ENCODE measurements at places on chromosomes 12 and 14.

DNA sequence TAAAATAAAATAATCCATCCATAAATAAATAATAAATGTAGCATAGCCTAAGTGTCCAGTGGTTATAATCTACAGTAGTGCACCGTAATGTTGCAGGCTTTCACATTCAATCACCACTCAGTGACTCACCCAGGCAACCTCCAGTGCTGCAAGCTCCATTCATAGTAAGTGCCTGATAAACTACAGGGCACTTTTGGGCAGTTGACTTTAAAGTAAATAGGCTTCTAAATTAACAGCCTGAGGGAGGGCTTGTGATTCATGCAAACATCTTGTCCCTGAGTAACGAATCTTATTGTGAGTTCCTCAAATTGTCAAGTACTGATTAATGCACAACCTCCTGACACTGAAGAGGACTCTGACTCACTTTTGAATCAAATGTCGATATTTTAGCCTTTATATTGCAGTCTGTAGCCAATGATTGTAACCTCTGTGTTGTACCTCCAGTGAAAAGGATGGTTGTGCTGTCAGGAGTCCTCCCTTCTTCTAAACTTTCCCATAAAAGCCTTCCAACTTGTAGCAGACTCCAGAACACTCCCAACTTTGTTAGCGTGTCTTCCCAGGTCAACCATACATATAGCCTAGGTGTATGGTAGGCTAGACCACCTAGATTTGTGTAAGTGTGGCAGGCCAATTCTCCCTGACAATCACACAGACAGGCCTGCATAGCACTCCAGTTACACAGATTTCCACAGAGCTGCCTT lies 55.0 kb upstream of the BICD1 start:
- no peak for DNase-seq

DNA sequence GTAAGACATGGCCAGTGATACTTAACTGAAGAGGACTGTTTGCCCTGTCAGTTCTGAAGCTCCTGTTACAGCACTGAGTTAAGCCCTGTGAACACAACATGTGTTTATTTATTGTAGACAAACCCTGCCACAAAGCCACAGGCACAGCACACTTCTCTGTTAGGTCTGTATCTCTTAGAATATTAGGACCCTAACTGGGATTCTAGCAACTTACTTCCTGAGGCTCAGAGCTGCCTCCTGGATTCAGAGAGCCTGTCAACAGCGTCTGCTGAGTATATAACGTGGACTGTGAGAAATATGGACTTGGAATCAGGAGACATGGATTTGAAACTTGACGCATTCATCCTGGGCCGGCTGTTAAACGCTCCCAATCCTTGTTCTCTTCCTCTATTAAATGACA lies 135.0 kb upstream of the HIF1A start:
- no peak for DNase-seq

DNA sequence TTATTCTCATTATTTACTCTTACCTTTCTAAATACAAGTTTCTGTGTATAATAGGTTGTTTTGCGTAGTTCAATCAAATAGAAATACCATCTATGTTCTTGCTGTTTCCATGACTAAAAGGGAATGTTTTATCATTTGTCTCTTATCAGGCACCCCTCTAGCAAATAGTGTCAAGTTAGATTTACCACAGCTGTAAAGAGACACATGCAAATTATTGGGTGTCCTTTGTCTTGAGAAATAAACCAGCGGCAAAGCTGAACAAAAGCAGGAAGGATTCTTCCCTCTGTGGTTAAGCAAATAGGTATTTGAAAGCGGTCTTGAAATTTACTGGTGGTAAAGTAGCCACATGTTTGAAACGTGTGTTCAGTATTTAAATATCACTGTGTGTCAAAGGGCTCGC lies 405.9 kb downstream of the TMTC2 start:
- DNase-seq: no peak

GRCh38 chr14:94056579-94057308 lies 24.3 kb downstream of the DDX24 start:
- DNase-seq: no peak

GRCh38 chr14:100698666-100699448 lies 27.8 kb upstream of the DLK1 start:
- no peak for DNase-seq

GRCh38 chr12:24083838-24084237 lies 134.4 kb upstream of the SOX5 start:
- no peak for DNase-seq

GRCh38 chr12:58496411-58497190 lies 423.7 kb downstream of the LRIG3 start:
- DNase-seq: no peak

All from suprapubic skin (tissue), 4 donors.